Aorta (tissue), 5 donors: ENCODE measurements at places on chromosomes 11 and 22. TPM values are rescaled to one million over a fixed set of nuclear protein-coding genes. Genes with fewer than 3 reads are reported as not detected.

NUDT22 gene
- total RNA-seq: 46.9 TPM

PACS1 gene
- 119 TPM for total RNA-seq

SERHL2 gene
- 2.0 TPM for total RNA-seq

LINC01488 gene
- not detected for total RNA-seq

GRCh38 chr11:27313157-27313821, 49.7 kb downstream of the CCDC34 start:
- no peak overlapping the region for H3K27ac ChIP-seq
- DNase-seq: no peak
- H3K36me3 ChIP-seq: no peaks in the 10 kb centered on the region

DNA sequence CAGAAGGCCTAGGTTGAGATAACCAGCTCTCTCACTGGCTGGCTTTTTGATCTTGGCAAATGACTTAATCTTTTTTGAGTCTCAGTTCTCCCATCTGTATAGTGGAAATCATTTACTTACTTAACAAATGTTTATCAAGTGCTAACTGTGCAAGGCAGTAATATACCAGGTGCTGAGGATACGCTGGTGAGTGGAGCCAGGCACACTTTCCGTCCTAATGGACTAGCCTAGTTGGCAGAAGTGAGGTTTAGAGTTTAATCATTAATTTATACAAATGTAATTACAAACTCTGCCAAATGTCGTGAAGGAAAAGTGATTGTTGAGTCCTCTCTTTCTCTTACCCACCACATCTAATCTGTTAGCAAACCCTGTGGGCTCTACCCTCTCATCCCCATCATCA, 33.3 kb downstream of the EXT2 start:
- no peaks in the 10 kb centered on the region for H3K27me3 ChIP-seq
- H3K4me3 ChIP-seq: no peak overlapping the region
- peaks cover 13% of the 10 kb centered on the region for H3K36me3 ChIP-seq
- DNase-seq: no peak
- no peak overlapping the region for H3K27ac ChIP-seq

RBM7 gene
- total RNA-seq: 37.1 TPM

GRCh38 chr11:95088946-95089619, 563 bp upstream of the ENDOD1 start:
- H3K36me3 ChIP-seq: no peaks in the 10 kb centered on the region
- no peaks in the 10 kb centered on the region for H3K27me3 ChIP-seq
- H3K27ac ChIP-seq: peak overlapping the region; percentile 55
- H3K4me3 ChIP-seq: peak overlapping the region; percentile 84

DNA sequence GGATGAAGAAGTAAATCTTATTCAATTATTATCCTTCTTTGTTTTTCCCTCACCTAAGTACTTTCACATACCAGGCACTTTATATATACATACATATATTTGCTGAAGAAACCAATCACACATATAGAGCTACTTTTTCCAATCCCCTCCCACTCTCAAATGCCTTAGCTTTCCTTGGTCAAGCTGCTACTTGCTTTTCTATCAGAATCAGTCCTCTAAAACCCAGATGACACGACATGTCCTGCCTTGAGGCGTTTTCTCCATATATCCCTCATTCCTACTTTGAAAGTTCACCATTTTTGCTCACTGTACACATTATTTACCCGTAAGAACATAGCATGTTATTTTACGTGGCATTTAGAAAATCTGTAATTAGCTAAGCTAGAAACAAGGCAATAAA, 5.4 kb downstream of the RAB38 start:
- H3K36me3 ChIP-seq: no peaks in the 10 kb centered on the region
- H3K27ac ChIP-seq: no peak overlapping the region
- no peaks in the 10 kb centered on the region for H3K4me1 ChIP-seq
- no peaks in the 10 kb centered on the region for H3K27me3 ChIP-seq
- no peak for DNase-seq

DNA sequence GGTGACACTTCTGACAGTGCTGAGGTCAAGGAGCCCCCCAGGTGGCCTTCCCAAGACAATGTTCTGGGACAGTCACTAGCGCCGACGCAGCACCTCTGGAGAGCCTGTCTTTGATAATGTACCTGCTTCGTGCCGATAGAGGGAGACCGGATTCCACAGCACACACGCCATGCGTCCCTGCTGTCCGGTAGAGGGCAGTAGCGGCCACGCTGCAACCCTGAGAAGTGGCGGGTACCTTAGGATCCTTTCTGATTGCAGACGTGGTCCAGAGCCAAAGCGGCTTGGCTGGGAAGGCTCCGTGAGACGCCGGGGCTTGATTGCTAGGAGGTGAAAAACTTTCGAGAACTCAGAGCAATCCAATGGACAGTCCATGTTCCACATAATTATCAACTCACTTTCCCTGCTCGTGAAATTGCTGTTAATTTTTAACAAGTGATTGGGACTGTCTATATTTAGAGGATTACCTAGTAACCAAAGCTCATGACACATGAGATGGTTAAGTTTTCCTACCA, 11.4 kb upstream of the BARX2 start:
- DNase-seq: peak; percentile 77
- no peaks in the 10 kb centered on the region for H3K4me1 ChIP-seq
- H3K27ac ChIP-seq: no peak overlapping the region
- no peak overlapping the region for H3K4me3 ChIP-seq
- H3K27me3 ChIP-seq: no peaks in the 10 kb centered on the region
- no peaks in the 10 kb centered on the region for H3K36me3 ChIP-seq

TSPO gene
- total RNA-seq: 120 TPM

VSIG2 gene
- 3.8 TPM for total RNA-seq

UCP2 gene
- total RNA-seq: 27.4 TPM

BTG4 gene
- total RNA-seq: not detected

MS4A6E gene
- total RNA-seq: not detected

DNA sequence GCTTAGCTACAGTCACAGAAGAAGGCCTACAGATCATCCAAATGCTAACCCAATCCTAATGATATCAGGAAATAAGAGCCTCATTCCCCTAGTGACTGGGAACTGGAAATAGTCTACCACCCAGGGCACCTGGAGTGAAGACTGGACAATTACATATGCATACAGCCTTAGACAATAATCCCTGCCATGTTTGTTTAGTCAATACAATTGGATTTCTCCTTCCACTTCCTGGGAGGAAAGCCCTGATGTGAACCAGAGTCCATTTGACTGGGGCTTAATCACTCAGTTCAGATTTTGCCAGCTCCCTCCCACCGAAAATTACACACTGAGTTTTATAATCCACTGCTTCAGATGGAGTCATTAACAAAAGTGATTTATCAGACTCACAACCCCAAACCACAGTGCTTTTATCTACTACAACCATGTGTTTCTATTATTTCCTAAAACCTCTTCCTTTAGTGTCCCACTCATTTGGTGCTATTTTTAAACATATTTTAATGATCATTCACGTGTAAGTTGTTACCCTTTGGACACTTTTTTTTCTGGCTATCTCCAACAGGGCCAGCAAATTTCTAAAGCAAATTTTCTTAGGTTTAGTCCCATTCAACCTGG, 29.9 kb downstream of the CWF19L2 start:
- DNase-seq: no peak
- no peak overlapping the region for H3K27ac ChIP-seq
- H3K27me3 ChIP-seq: no peaks in the 10 kb centered on the region
- no peak overlapping the region for H3K4me3 ChIP-seq
- no peaks in the 10 kb centered on the region for H3K36me3 ChIP-seq

- no peak overlapping the region for H3K4me3 ChIP-seq
- no peak overlapping the region for H3K27ac ChIP-seq
- no peaks in the 10 kb centered on the region for H3K27me3 ChIP-seq
- H3K36me3 ChIP-seq: no peaks in the 10 kb centered on the region
Observed at GRCh38 chr11:131579932-131580387, 209.5 kb downstream of the NTM start.

DNA sequence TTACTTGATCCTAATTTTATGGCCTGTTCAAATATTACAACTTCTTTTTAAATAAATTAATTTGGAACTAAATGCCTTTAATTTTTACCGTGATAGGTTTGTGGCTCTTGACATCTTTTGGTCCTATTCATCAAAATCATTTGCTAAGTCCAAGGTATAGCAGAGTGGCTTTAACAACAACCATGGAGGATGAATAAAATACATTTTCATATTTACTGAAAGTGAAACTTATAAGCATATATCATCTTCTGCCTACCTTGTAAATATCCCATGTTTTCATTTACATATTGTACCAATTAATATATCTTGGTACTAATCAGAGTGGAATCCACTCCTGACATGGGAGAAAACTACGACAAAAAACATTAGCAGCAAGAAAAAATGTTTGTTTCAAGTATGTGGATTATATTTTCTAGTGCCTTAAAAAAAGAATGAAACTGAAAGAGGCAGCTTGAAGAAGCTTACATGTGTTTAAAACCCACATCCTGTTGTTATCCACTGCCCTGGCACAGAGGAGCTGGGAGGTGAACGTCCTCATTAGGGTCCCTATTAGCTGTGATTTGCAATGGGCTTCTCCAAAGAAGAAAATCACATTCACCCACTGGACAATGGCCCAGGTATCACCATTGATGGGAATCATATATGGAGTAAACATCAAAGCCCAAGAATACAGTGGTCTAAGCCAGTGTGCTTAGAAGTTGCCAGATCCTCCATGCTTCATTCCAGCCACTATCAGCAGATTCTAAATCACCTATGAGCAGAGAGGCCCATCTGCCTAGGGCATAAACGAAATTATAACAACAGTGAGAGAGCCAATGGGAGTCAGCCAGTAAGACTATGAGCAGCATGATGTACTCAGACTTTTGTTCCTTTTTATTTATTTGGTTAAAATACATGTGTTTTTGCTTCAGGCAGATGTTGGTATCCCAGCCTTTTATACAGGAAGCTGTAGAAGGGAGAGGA, 84.7 kb downstream of the MAML2 start:
- H3K27me3 ChIP-seq: no peaks in the 10 kb centered on the region
- H3K4me1 ChIP-seq: peaks cover 7% of the 10 kb centered on the region
- H3K27ac ChIP-seq: no peak overlapping the region

DNA sequence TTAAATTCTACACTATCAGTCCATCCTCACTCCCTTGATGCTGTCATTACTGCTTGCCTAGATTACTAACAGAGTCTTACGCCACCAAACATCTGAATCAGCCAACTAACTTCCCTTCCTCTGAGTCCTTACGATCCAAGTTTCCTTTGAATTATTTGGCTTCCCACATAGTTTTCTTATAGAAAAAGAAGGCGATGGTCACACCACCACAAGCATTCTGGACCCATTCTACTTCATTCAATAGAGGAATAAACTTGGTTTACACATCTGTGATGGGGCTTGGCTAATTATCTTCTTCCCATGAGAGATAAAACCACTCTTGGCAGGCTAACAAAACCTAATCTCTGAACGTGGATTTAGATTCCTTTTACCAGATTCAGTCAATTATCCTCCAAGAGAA, 35.0 kb downstream of the INTS4 start:
- no peaks in the 10 kb centered on the region for H3K27me3 ChIP-seq
- no peak overlapping the region for H3K27ac ChIP-seq
- no peaks in the 10 kb centered on the region for H3K4me1 ChIP-seq
- H3K36me3 ChIP-seq: peaks cover 3% of the 10 kb centered on the region
- no peak overlapping the region for H3K4me3 ChIP-seq

- no peak overlapping the region for H3K27ac ChIP-seq
- no peaks in the 10 kb centered on the region for H3K27me3 ChIP-seq
- H3K4me3 ChIP-seq: no peak overlapping the region
- DNase-seq: no peak
Observed at GRCh38 chr11:103234974-103235373, 125.7 kb downstream of the DYNC2H1 start.

OR8D4 gene
- not detected for total RNA-seq

DNA sequence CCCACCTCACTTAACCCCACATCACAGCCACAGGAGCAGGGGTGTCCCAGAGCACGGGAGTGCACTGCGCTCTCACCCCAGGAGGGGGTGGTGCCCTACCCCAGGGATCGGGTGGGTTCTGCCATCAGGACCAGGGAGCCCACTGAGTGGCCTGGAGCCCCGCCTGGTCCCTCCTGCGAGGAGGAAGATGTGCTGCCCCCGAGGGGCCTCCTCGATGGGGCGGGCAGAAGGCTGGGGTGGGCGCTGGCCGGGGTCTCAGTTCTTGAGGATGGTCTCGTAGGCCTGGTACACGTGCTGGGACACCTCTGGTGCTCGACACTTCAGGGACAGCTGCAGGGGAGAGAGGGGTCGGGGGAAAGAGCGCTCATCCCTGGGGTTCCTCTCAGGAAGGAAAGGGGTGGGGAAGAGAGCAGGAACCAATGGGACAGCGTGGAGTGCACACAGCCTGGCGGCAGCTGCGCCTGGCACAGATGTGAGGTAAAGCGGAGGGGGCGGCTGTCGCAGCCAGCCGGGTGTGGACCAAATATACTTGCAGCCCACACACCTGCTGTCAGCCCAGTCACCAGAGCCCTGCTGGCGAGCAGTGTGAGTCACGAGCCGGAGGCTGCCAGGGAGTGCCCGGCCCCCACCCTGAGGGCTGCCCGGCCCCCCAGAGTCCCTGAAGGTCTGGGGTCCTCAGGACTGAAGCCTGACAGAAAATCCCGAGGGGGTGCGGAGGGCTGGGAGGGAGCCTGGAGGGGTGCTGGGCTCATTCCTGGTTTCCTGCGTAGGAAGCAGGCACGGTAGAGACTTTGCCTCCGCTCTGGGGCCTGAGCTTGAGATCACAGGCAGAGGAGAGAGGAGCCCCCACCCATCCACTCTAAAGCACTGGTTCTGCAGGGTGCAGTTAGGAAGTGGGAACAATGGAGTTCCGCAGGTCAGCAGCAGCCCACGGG, 13.3 kb upstream of the RASL10A start:
- no peak overlapping the region for H3K27ac ChIP-seq
- no peaks in the 10 kb centered on the region for H3K4me1 ChIP-seq
- peaks cover 8% of the 10 kb centered on the region for H3K36me3 ChIP-seq

RRP7A gene
- total RNA-seq: 36.0 TPM

- H3K4me3 ChIP-seq: no peak overlapping the region
- no peaks in the 10 kb centered on the region for H3K4me1 ChIP-seq
- no peak overlapping the region for H3K27ac ChIP-seq
- H3K27me3 ChIP-seq: no peaks in the 10 kb centered on the region
- no peak for DNase-seq
Observed at GRCh38 chr11:27907530-27907929, 200.4 kb downstream of the KIF18A start.

DNA sequence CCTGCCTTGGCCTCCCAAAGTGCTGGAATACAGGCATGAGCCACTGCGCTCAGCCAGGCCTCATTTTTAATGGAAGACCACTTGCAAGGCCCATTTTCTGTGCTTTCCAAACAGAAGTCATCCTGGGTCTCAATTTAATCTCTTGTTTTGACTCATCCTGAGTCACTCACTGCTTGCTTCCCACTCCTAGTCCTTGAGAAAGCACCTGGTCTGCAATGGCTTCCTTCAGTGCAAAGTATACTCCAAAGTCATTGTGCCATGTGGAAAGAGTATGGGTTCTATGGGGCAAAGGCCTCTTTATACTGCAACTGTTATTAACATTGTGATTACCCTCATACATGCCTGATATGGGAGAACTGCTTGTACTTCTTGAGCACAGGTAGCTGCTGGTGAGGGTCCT, 18.3 kb upstream of the SLC5A1 start:
- no peak overlapping the region for H3K27ac ChIP-seq
- no peaks in the 10 kb centered on the region for H3K27me3 ChIP-seq
- H3K36me3 ChIP-seq: no peaks in the 10 kb centered on the region
- no peaks in the 10 kb centered on the region for H3K4me1 ChIP-seq
- no peak overlapping the region for H3K4me3 ChIP-seq
- DNase-seq: no peak
